ENCODE measurements at places on chromosomes 12 and 14. TPM values are rescaled to one million over a fixed set of nuclear protein-coding genes. Genes with fewer than 3 reads are reported as not detected.

LDHB gene
- total RNA-seq: 563 TPM

INHBC gene
- total RNA-seq: not detected

DNA sequence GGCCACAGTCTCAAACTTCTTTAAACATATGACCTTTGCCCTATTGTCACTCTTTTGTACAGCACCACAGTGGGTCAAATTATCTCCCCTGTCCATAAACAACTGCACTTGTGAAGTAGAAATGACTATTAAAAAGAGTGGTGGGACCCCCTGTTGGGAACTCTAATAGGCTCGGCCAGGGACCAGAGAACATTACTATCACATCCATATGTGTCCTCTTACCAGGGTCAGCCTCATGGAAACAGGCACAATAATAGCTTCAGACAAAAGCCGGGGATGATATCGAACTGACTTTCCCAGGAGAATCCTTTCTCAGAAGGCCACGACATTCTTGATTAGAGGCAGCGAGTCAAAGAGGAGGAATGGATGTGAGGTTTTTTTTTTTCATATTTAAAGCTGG is 96.6 kb downstream of the NKX2-1 start:
- no peak for DNase-seq

MYH7 gene
- total RNA-seq: 0.12 TPM

DNA sequence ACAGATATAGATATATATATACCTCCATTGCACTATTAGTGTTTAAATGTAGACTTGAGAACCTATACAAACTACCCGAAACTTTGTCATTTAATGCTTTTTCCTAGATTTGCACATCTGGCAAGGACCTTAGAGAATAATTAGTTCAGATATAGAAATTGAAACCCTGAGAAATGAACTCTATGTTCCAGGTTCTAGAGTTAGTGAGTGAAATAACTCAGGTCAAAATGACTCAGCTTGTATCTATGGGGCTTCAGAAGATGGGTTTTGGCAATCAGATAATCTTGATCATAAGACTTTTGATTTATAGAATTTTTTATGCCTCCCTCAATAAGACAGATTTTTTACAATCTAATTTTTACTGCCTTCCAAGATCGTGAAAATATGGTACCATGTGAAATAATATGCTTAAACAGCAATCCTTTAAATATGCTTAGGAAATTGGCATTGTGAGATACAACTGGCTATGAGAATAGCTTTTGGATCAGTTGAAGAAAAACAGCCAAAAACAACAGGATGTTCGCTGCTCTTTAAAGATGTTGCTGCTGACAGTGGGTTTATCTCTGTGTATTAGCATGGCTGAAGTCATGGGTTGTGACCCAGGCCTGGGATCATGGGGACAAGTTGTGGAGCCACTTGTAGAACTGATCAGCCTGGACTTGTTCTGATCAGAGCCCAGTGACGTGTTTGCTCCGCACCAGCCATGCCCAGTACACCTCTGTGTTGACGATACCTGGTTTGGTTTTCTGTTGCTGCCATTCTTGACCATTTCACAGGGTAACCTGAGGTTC is 63.6 kb downstream of the TTLL5 start:
- DNase-seq: no peak

GRCh38 chr14:64598404-64598803 is 48.6 kb downstream of the PPP1R36 start:
- no peak for DNase-seq

TAS2R31 gene
- 3.1 TPM for total RNA-seq

DNA sequence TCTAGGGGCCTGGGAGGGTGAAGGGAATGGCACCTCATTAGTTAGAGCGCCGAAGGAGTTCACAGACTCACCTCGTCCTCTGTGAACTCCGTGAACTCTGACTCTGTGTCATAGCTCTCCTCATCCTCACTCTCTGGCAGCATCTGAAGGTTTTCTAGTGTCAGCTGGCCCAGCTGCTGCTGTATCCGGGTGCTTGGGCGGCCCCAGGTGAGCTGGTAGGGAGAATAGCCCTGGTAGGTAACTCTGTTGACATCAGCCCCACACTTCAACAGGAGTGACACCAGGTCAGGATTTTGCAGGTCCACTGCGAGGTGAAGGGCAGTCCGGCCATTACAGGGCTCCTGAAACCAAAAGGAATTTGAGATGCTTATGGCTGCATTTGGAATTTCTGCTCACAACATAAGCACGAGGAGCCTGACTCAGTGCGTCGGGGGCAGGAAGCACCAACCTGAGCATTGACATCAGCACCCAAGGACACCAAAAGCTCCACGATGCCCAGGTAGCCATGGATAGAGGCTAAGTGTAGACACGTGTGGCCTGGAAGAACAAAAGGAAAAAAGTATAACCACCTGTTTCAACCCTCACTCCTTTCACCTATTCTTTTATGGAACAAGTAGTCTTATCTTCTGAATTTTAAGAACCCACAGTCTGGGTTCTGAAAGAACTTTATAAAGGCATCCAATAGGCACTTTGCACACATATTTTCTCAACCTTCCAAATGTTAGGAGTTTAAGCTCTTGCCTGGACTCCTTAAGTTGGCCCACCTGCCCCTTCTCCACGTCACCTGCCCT is 2.0 kb downstream of the NFKBIA start:
- no peak for DNase-seq

- DNase-seq: no peak
Observed at GRCh38 chr14:105220699-105221597, 27.4 kb upstream of the BTBD6 start.

DNA sequence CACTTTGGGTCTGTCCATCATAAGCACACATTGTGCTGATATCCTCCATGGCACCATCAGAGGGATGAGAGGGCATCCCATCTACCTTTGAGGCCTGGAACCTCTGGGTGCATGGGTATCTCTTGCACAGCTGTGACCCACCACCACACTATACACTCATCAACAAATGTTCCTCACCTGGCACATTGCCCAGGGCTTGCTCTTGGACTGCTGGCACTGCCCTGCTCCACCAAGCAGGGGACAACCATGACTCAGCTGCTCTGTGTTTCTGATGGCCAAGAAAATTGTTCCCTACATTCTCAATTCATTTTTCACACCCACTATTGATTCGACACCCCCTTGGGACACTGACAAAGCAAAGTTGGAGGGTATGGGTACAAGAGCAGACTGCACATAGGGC is 155.5 kb downstream of the PTPRO start:
- no peak for DNase-seq

DNA sequence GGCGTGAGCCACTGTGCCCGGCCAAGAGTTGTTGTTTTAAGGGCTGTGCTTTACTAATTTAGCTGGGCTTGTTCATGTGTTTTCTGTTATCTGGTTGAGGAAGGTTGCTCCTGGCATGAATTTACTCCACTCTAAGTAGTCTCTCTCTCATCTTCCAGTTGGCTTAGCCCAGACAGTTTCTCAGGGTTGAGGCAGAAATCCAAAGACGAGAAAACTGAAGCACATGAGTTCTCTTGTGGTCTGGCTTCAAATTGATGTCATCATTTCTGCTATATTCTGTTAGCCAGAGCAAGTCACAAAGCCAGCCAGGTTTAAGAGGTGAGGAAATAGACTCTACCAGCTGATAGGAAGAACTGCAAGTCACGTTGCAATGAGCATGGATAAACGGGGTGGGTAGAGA is 57.9 kb downstream of the E2F7 start:
- DNase-seq: no peak

RNASE1 gene
- 609 TPM for total RNA-seq

TMEM52B gene
- 0.86 TPM for total RNA-seq

DNA sequence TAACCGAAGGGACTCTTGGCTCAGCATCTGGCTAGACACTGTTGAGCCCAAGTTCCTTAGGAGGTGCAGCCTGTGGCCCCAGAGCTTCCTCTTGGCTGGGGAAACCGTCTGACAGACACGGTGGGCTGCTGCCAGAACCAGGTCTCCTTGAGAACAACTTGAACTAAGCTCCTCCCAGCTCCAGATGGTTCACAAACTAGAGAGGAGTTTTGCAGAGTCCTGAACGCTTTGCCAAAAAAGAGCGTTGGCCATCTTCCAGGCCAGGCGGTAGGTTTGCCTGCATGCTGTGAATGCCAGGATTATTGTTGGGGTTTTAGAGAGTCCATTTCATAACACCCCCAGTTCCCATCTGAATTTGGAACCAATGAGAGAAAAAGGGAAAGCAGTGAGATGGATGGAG is 399.8 kb downstream of the RGS6 start:
- DNase-seq: no peak

- DNase-seq: no peak
Observed at GRCh38 chr12:15846887-15847286, 35.3 kb upstream of the STRAP start.

GRCh38 chr12:75000120-75000519 is 209.5 kb downstream of the KCNC2 start:
- no peak for DNase-seq

DNA sequence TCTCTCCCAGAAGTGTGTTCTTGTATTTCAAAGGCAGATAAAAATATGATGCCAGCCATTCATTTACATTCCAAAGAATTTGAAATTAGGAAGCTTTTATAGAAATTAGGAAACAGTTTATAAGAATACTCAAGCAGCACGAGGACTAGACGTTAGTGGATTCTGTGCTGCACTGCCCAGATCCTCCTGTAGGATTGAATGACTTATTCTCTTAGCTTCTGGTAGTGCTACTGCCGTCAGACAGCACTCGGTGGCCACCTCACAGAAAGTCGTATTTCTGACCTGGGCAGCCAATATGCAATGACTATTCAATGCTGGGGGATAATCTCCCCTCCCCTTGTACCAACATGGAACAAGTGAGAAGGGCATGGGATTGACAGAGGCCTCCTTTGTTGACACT is 326.4 kb downstream of the RPL10L start:
- DNase-seq: no peak

GRCh38 chr14:95527387-95528002 is 7.4 kb upstream of the GLRX5 start:
- peak; percentile 43 for DNase-seq

- DNase-seq: no peak
Observed at GRCh38 chr12:80374615-80375014, 69.4 kb upstream of the PTPRQ start.

DNA sequence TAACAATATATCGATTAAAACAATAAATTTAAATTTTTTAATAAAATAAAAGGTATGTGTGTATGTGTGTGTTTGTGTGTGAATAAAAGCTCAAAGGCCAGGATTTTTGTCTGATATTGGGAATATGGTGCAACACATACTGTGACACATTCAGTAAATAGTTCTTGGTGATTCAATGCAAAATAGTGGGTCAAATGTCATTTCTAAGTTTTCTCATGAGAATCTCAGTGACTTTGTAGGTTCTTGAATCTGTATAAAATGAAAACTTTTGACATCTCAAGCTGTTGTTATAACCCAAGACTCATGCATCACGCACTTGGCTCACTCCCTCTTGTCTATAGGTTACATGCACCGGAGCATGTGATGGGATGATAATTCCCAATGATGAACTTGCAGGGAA is 16.2 kb upstream of the MED6 start:
- DNase-seq: no peak

GRCh38 chr12:76402259-76402658 is 54.0 kb upstream of the BBS10 start:
- DNase-seq: no peak

EXOC3L4 gene
- total RNA-seq: 22.9 TPM

- DNase-seq: peak; percentile 79
Observed at GRCh38 chr12:89225808-89226411, 126.4 kb downstream of the DUSP6 start.

GRCh38 chr12:120944645-120945217 is 33.6 kb upstream of the HNF1A start:
- peak; percentile 41 for DNase-seq

TMEM63C gene
- total RNA-seq: 1.4 TPM

KRT83 gene
- total RNA-seq: not detected

DNA sequence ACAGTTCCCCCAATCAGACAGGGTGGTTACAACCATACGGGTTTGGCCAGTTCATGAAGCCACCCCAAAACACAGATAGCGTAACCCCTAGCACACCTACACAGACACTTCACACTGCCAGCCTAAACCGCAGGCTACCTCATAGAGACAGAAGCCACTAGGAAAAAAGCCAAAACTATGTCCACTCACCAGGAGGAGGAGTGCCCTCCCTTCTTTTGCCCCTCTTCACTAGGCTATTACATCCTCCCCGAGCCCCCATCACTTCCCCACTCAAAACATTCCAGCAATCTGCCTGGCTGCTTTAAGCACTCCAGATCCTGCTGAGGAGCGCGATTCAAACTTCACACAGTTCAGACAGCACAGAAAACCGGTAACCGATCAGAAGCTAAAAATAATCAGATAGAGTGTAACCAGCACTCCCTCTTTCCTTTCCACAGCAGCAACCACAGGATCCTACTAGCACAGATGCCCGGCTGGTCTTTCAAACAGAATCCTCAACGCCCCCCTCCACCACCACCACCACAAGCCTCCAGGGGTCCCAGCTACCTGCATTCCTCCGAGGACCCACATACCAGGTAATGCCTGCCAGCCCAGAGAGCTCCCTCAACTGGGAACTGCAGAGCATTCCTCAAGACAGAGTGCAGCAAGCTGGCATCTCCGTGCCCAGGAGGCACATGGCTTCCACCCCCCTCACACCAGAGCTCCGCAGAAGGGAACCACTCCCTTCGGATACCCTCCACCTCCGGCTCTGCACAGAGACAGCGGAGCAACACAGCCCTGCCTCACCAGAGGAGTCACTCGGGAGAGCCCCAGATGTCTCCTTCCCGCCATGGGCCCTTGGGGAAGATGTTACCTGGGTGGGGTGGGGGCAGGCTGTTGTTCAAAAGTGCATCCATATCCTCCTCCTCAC is 1.5 kb downstream of the CHD4 start:
- DNase-seq: no peak

IL31 gene
- not detected for total RNA-seq

GMFB gene
- total RNA-seq: 27.9 TPM

DNA sequence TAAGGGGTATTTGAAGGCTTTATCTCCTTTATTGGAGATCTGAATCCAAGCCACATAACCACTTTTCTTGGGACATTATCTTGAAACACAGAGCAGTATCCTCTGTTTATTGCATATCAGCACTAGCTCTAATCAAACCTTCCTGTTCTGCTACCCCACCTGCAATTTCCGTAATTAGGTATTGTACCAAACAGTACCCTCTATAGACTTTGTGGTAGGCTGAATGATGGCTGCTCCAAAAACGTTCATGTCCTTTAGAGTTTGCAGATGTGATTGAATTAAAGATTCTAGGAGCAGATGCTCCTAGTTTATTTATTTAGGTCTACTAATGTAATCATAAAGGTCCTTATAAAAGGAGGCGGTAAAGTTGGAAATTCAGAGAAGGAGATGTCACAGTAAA is 573.0 kb upstream of the ATXN7L3B start:
- DNase-seq: no peak

- no peak for DNase-seq
Observed at GRCh38 chr12:122449317-122449716, 26.8 kb upstream of the CLIP1 start.

PACS2 gene
- total RNA-seq: 105 TPM

GRCh38 chr14:97706819-97707218 is 909.6 kb downstream of the VRK1 start:
- DNase-seq: no peak

- no peak for DNase-seq
Observed at GRCh38 chr14:21088687-21089086, 9.8 kb downstream of the ZNF219 start.

- DNase-seq: no peak
Observed at GRCh38 chr14:84343656-84344055, 1186.3 kb upstream of the FLRT2 start.

ANKRD52 gene
- total RNA-seq: 64.6 TPM
